AG10803 (cell line): ENCODE measurements at places on chromosomes 11 and 22.
A peak's percentile ranks its signal among the peaks of the same experiment; 100 is the strongest.

DNA sequence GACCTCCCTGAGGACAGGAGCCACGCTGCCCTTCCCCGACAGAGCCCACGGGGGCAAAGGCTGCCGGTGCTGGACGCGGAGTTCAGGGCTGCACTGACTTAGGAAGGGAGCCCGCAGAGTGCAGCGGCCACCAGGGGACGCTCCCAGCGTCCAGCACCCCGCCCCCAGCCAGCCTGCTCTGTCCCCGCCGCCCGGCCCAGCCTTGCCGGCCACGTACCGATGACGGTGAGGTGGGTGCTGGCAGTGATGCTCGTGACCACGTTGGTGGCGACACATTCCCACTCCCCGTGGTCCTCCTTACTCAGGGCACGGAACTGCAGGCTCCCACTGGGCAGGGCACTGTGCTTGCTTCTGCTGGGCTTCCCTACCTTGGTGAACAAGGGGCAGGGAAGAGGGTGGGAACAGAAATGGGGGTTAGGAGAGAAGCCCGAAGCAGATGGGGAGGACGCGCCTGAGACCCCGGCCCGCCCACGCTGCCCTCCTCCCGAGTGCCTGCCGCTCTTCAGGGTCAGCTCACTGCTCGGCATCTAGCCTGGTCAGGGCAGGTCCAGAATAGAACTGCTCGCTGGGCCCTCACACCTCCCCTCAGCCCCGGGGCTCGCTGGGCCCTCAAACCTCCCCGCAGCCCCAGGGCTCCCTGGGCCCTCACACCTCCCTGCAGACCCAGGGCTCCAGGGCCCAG, 25.9 kb downstream of the IGSF9B start:
- no peak for DNase-seq

- peak; percentile 59 for DNase-seq
These were observed 79.1 kb upstream of the LMO2 start for GRCh38 chr11:33970984-33971466.

- DNase-seq = no peak
These were observed 425.3 kb upstream of the B3GAT1 start for GRCh38 chr11:134837166-134837886.

DNA sequence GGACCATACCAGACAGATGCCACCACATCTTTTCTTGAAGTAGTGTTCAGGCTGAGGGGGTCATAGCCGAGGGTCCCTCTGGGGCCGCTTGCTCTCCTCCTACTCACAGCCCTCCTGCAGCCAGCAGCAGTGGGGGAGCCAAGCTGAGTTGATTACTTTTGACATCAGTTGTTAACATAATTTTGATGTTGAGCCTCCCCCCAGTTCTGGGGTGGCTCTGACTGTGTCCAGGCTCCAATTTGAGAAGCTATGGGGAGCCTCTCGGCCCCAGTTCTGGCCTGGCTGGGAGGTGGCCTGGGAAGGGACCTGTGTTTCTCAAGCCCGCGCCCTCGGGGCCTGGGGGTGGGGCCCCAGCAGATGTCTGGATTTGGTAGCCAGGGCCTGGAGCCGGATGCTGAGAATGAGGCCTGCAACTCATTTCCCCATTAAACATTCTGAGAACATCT, 47.9 kb downstream of the KCNQ1OT1 start:
- DNase-seq = no peak

- DNase-seq = peak; percentile 26
These were observed 76.1 kb upstream of the RAB1B start for GRCh38 chr11:66192181-66192863.

GRCh38 chr11:42967653-42968052, 344.1 kb upstream of the API5 start:
- DNase-seq = no peak

DNA sequence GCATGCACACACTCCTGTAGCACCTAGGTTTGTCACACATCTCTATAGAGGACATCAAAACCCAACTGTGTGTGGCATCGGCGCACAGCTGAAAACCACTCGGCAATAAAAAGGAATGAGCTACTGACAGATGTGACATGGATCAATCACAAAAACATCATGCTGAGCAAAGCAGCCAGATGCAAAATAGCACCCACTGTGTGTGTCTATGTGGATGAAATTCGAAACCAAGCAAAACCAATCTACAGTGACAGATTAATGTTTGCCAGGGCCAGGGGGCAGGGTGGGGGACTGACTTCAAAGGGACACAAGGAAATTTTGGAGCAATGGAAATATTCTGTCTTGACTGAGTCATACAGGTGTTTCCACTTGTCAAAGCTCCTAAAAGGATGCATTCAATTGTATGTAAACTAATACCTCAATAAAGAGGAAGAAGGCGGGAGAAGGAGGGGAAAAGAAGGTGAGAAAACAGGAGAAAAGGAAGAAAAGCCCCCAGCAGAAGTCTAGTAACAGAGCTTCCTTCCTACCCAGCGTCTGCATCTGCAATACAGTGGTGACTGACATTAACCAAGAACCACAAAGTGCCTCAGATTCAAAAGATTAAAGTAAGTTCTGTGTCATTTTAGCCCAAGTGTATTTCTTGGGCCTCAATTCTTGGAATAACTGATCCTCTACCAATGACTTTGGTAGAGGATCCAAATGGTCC, 49.8 kb downstream of the PACSIN2 start:
- peak; percentile 49 for DNase-seq

DNA sequence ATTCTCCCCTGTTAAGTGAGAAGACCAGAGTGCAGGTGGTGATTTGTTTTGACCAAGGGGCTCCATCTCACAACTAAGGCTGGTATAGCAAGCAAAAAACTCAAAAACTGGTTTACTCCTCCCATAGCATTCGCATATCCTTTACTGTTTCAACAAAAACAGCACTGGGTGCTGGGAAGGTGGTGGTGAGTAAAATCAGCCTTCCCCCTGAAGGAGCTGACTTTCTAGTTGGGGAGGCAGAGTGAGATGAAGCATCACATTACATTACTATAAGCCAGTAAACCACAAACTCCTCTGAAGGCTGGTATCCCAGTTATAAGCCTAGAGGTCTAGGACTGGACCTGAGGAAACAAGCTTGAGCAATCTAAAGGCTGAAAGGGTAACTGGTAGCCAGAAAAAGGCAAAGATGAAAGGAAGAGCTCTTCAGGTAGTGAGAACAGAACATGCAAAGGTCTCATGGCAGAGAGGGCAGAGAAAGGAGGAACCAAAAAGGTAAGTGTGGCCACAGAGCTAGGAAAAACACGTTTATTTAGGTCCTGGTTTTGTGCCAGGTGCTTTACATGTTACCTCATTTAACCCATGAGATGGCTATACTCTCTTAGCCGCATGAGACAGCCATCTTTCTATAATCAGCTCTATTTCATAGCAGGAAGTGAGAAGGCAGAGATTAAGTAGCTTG, 22.3 kb downstream of the TMEM123 start:
- DNase-seq = peak; percentile 38

DNA sequence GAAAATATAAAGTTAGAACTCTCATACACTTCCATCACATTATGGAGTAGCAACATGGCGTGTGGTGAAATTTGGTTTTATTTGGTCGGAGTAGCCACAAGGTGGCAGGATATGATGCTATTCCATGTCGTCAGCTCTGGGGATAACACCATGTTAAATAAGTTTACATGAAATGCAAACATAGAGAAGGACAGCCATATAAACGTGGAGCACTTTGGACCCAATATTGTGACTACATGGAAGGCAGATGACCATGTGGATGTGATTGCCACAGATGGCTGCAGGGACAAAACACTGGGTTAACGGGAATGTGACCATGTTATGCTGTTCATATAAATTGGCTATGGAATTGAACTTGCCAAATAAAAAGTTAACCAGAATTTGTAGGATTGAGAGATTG, 21.0 kb downstream of the OR5M11 start:
- DNase-seq = no peak

DNA sequence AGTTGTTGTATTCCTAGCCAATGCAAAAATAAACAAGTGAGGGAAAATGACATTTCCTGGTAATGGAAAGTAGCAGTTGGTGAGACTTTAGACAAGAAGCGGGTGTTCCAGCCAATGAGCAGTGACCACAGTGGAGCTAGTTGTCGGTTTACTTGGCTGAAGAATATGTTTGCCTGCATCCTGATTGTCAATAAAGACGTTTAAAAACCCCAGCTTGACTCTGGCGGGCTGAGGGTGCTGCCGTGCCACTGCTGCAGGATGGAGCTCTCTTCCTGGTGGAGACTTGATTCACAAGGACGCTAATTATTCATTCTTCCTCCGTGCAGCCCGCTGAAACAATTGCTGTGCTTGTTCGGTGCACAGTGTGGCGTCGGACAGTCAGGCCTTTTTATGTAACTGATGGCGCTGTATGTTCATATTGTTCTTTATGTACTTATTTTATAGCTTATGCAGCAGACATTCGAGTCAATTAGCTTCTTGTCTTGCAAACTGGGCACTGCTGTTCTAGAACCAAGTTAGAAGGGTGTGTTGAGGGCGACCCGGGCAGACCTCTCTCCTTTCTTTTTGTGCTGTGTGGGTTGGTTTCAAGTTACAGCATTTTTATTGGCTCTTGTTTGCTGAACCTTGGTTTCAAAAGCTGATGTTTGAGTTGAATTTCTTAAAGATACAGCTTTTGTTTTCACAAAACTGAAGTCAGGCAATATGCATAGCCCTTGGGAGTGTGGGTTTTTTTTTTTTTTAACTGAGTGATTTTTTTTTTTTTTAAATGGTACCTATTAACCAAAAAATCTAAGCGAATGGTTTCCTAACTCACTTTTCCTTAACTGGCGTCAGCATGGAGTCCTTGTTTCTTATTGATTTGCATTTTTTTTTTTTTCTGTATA, 153.9 kb downstream of the TEAD1 start:
- peak; percentile 68 for DNase-seq

DNA sequence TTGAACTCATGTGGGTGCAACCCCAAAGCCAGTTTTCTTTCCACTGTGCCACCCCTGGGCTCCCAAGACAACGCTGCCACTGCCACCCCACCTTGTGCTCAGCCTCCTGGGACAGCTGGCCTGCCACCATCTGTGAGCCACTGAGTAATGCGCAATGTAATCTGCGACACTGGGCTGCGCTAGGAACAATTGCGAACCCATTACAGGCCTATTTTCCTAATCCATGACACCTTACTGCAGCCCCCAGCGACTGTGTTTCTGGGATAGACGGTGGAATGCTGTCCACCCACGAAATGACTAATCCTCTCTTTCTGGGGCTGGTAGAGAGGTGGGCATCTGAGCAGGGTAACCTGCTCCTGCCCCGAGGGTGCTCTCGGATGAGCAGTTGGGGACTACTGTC, 22.2 kb downstream of the FLRT1 start:
- DNase-seq = no peak

- no peak for DNase-seq
These were observed 135.4 kb downstream of the ADAMTS15 start for GRCh38 chr11:130583801-130584211.

GRCh38 chr11:94574193-94574961, 7.2 kb downstream of the PIWIL4 start:
- peak; percentile 91 for DNase-seq

DNA sequence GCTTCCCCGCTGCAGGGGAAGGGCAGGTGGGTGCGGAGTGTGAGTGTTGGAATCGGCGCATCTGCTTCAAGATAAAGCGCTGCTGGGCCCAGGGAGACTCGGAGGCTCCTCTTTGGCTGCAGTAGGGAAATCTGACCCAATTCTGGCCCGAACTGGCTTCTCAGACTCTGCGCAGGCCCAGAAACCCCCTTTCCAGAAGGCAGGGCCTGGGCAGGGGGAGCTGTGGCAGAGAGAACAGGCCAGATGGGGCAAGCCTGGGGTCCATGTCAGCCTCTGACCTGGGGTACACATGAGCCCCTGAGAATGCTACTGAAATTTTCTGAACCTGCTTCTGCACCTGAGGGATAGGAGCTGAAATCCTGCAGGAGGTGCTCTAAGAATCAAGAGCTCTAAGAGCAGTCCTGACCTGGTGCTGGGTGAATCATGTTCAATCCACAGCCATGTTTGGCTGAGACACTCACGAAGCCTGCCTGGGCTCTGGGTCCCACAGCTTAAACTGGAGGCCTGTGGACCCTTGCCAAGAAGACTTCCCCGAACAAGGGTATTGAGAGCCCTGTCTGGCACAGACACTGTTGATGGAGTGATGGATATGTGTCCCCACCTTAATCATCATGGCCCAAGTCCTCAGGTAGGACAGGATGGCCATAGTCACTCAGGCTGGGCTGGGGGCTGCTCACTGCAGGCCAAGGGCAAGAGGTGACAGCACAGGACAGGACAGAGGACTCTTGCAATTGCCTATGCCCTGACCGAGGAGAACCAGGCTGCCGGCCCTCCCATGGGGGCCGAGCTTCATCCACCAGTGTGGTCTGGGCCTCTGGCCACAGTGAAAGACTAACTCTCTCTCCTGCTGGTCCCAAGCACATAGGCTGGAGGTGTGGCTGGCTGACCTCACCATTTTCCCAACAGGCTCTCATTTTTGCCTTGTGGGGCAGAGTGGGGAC, 6.9 kb downstream of the RAB3IL1 start:
- no peak for DNase-seq

- no peak for DNase-seq
These were observed 67.3 kb downstream of the IMMP1L start for GRCh38 chr11:31442086-31442485.

GRCh38 chr11:44190883-44191230, 95.4 kb downstream of the EXT2 start:
- no peak for DNase-seq

DNA sequence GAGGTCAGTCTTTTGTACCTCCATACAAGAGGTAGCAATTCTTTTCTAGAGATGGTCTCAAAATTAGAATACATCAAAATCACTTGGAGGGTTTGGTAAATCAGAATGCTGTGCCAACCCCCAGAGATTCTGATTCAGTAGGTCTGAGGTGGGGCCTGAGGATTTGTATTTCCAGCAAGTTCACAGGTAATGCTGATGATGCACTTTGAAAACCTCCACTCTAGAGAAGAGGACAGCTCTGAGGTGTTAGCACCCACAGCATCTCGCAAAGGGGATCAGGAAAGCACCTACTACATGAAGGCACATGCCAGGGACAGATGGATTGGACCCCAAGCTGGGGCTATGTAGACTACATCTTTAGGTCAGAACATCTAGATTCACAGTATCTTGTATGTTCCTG, 7.2 kb downstream of the KCTD14 start:
- DNase-seq = no peak

- DNase-seq = peak; percentile 30
These were observed 92.0 kb downstream of the CEP164 start for GRCh38 chr11:117419482-117420142.

GRCh38 chr11:34180040-34180813, 74.8 kb downstream of the NAT10 start:
- DNase-seq = no peak

DNA sequence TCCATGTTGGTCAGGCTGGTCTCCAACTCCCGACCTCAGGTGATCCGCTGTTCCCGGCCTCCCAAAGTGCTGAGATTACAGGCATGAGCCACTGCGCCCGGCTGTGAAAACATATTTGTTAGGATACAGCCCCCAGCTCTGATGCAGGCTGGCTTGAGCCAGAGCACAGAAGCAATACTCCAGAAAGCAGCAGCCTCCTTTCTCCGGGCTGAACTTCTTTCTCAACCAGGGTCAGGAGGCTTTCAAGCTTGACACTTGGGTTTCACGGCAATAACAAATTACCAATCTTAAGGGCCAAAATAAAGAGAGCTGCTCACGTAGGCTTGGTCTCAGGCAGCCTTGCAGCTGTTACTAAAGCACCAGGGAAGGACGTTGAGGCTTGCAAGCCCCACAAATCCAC, 10.8 kb upstream of the CECR2 start:
- no peak for DNase-seq

GRCh38 chr22:49704345-49705215, 123.1 kb downstream of the BRD1 start:
- no peak for DNase-seq
